ENCODE measurements at places on chromosomes 1 and 21. TPM values are rescaled to one million over a fixed set of nuclear protein-coding genes. Genes with fewer than 3 reads are reported as not detected.
A peak's percentile ranks its signal among the peaks of the same experiment; 100 is the strongest.

DNA sequence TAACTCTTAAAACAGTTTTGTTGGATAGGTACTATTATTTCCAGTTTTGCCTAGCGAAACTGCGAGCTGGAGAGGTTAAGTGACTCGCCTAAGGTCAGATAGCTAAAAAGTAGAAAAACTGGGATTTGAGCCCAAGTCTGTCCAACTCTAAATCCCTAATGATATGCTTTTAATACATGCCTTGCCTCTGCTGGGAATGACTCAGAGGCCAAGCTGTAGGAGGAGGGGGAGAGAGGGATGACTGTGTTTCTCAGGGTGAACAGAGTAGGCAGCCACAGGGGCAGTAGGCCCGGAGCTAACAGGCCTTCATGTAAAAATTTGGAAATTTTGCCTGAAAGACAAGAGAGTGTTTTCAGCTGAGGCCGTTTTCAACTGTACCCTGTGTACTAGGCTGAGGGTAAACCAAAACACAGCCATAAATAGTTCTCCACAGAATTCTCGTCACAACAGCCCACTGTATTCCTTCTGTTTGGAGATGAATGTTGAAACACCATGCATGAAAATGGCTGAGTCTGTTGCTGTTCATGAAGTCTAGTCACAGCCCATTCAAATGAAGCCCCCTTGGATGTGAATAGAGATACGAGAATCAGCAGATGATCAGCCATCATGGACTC lies 107.5 kb upstream of the HOOK1 start:
- DNase-seq = peak; percentile 83

EPHB2 gene
- 8.7 TPM for total RNA-seq

DNA sequence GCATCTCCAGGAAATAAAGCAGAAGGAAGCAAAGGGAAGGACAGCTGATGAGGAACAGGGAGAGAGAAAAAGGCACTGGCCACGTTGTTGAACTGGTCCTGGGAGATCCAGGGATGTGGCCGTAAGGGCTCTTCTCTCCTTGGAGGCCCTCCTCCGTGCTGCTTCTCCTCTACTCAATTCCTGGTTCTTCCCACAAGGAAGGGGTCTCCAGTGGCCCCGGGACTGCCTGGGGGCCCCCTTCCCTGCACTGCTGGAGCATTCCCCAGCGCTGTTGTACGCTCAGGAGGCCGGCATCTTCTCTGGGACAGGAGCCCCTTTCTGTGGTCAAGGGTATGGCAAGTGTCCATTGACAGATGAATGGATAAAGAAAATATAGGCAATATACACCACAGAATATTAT lies 88.5 kb upstream of the TLR5 start:
- DNase-seq = peak; percentile 37

- no peak for DNase-seq
Observed at GRCh38 chr1:221067721-221068120, 188.5 kb downstream of the HLX start.

DNA sequence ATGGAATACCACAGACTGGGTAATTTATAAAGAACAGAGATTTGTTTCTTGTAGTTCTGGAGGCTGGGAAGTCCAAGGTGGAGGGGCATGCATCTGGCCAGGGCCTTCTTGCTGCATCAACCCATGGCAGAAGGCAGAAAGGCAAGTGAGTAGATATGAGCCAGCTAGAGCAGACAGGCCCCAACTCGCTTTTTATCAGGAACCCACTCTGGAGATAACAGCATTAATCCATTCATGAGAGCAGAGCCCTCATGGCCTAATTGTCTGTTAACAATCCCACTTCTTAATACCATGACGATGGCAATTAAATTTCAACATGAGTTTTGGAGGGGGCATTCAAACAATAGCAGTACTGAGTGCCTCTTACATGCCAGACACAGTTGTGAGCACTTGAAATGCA lies 87.2 kb upstream of the SOX13 start:
- DNase-seq = no peak

- DNase-seq = no peak
Observed at GRCh38 chr1:167408355-167408754, 110.0 kb downstream of the CD247 start.

DNA sequence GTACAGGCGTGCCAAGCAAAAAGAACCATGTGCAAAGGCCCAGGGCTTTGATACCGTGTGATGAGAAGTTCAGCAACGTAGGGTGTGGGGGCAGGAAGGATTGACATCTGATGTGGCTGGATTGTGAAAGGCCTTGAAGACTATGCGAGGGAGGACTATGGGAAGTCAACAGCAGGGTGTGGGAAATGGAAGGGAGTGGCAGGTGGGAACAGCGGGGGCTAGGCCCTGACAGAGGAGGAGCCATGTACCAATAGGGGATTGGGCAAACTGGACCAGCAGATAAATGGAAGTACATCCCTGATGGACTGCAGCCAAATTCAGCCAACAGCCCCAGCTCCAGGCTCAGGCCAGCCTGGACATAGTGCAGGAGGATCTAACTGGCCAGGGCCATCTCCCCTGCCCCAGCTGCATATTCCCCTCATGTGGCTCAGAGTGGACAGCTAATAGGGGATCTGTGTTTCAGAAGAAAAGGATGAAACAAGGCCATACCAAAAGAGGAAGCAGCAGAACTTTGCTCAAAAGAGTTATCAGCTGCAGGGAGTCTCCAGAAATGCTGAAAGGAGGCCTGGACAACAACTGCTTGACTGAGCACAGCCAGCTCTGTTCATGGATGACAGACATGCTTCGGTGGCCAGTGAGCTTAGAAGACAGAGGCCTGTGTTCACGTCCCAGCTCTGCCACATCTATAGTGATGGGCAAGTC lies 140.2 kb upstream of the SGIP1 start:
- DNase-seq = no peak

SPRR1B gene
- total RNA-seq = not detected

DNA sequence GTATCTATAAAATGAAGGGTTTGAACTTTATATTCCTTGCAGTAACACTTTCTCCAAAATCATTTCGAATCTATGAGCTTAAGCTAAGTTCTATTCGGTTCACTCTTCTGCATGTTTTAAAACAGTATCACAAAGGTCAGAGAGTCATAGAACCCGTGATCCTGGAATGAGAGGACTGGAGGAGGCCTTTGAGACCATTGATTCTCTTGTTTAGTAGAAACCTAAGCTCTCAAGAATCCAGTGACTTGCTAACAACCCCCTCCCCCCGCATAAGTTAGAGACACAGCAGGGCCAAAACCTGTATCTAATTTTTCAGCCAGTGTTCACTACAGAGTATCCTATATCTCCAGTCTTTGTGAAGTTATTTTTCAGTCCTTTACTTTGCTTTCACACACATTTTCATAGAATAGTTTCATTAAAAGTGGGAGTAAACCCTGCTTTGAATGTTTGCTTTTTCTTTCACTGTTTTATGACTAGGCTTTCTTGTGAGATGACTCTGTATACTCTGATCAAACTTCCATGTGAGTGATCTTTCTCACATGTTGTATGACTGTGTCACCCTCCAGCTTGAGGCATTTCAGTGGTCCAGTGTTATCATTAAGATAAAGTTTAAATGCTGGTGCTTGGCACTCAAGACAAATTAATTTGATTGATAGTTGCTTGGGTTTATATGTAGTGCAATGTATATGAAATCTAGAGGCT lies 275.4 kb upstream of the SGIP1 start:
- peak; percentile 13 for DNase-seq

TNFRSF1B gene
- total RNA-seq = 11.2 TPM

- no peak for DNase-seq
Observed at GRCh38 chr1:111704776-111705175, 34.4 kb downstream of the INKA2 start.

OPTC gene
- total RNA-seq = not detected

GRCh38 chr1:177755851-177756560 lies 213.9 kb downstream of the SEC16B start:
- DNase-seq = no peak

DNA sequence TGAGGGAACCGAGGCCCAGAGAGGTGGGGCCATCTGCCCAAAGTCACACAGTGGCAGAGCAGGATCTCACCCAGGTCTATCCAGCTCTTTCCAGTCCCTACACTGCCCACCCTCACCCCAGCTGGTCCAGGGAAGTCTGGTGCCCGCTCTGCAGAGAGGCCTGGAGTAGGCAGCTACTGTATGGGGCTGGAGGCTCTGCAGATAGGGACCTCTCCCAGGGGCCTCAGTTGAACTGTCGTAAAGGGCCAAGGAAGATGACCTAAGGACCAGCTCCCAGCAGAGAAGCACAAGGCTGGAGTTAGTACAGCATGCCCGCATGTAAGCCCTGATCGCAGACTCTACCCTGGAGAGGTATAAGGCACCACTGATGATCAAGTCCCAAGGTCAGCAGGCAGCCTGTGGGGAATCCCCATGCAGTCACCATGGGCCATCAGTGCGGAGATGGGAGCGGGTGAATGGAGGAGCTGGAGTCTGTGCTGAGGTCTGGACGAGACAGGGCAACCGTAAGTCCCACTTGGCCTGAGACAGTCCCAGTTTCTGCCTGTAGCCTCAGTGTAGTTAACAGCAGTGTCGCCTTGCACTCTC lies 320.2 kb downstream of the MATN1 start:
- DNase-seq = no peak

LAPTM5 gene
- 1.8 TPM for total RNA-seq

DNA sequence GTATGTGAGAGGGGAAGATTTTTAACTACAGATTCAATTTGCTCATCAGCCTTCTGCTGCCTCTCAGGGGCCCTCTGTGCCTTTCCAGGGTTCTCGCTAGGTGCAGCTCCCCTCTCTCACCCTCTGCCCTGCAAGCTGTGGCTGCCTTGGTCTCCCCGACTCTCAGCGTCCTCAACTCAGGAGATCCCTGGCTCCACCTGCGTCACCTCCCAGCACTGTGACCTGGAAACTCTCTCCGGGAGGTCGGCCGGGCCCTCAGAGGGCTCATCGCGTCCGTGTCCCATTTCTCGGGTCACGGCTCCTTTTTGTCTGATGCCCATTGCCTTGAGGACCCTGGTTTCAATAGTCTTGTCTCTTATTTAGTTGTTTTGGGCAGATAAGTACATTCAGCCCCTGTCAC lies 63.5 kb upstream of the ADARB1 start:
- DNase-seq = no peak

B3GALNT2 gene
- total RNA-seq = 34.7 TPM

DNA sequence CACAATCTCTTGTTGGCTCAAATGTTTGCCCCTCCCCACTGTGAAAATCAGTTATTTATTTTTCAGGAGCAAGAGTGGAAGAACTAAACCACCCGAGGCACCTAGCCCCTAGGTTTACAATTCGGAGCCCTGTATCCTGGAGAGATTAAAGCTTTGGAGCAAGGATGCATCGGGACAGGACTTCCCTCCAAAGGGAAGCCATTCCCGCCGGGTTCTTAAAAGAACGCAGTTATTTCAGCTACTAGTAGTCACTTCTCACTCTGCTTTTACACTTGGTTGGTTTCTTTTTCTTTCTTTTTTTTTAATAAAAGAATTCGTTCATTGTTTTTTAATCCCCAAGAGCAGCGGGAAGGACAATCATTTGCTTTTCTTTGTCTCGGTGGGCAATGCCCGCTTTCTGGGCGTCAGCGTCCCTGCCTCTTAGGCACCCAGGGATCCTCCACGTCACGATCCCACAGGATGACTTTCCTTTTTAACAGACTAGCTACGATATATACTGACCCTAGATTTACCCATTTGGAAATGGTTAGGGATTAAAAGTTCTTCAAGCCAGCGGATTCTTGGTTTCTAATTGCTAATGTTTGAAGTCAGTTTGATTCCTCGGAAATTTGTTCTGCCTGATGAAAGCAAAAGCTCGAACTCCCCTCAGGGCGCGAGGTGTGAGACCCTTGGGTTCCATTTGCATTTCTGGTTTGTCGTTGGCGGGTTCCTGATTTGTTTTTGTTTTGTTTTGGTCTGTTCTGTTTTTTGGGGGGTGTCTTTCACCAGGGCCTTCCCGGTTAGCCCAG lies 9.0 kb downstream of the TBX15 start:
- DNase-seq = peak; percentile 89

DNA sequence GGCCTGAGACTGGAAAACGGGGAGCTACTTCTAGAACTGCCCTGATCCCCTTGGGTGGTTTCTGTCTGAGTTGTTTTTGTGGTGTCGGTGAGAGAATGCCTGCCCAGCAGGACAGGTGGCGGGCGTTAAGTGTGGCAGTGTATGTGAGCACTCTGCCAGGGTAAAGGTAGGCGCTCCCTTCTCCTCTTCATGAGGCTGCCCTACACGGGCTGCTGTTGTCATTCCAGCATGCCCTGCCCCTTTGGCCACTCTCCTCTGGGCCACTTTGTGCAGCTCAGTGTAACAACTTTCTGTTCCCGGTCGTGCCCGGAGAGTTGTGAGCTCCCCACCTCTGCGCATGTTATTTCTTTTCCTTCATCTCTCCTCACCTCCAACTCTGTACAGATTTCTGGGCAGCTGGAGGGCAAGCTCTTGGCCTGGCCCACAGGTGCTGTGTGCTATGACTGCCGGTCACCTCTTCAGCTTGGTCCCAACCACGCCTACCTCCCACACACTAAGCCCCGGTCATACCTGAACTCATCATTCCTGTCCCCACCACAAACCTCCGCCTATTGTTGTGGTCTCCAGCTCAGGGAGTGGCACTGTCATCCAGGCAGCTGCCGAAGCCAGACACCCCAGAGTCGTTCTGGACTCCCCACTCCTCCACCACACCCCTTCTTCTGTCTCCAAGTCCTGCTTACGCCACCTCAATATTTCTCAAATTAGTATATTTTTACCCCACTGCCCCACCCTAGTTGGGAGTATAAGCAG lies 69.0 kb downstream of the GADD45A start:
- DNase-seq = no peak

RIPPLY3 gene
- total RNA-seq = not detected

- DNase-seq = peak; percentile 82
Observed at GRCh38 chr1:234631721-234632125, 21.7 kb upstream of the IRF2BP2 start.

- DNase-seq = no peak
Observed at GRCh38 chr1:116826818-116827606, 72.8 kb downstream of the CD2 start.

Data from osteoblast (primary cell).